ENCODE measurements at places on chromosomes 1 and 21.

DNA sequence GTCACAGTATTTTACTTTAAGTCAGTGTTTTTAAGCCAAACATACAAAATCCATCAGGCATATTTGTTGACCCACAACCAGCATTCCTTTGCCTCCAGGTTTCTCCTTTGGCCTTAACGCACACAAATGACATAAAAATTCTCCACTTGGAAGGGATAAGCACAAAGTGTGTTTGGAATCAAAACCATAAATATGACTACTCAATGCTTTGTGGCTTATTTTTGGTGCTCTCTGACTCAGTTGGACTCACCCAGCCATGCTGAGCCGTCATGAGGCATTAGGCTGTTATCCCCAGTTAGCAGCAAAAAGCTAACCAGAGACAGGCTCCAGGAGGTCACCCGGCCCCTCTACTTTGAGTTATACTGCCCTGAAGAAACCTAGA is 948 bp downstream of the PRUNE1 start:
- H3K4me3 ChIP-seq, result peak overlapping the region; percentile 95
- H3K36me3 ChIP-seq, result peaks cover 25% of the 10 kb centered on the region
- H3K27ac ChIP-seq, result peak overlapping the region; percentile 94

- no peaks in the 10 kb centered on the region for H3K4me1 ChIP-seq
- no peak overlapping the region for H3K27ac ChIP-seq
- peaks cover 70% of the 10 kb centered on the region for H3K36me3 ChIP-seq
- H3K27me3 ChIP-seq, result no peaks in the 10 kb centered on the region
- no peak overlapping the region for H3K4me3 ChIP-seq
- no peak for DNase-seq
Measured at GRCh38 chr1:22529901-22530621, 33.2 kb upstream of the EPHA8 start.

DNA sequence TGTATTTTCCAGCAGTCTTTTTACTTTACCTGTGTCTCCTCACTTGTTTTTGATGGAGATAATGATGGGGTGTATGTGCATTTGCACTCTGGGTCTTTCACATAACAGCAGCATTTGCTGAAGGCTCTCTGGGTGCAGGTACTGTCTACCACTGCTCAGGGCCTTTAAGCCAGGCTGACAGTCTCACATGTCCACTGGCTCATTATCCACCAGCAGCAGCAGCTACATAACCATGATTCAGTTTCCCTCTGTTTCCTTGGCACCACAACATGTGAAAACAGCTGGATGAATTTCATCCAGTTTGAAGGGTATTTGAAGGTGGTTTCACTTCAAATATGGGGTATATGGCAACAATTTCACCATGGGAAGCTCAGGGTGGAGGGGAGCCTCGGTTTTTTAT is 41.2 kb upstream of the ROR1 start:
- no peaks in the 10 kb centered on the region for H3K4me1 ChIP-seq
- no peaks in the 10 kb centered on the region for H3K36me3 ChIP-seq
- no peak for DNase-seq
- no peak overlapping the region for H3K27ac ChIP-seq
- no peak overlapping the region for H3K4me3 ChIP-seq

DNA sequence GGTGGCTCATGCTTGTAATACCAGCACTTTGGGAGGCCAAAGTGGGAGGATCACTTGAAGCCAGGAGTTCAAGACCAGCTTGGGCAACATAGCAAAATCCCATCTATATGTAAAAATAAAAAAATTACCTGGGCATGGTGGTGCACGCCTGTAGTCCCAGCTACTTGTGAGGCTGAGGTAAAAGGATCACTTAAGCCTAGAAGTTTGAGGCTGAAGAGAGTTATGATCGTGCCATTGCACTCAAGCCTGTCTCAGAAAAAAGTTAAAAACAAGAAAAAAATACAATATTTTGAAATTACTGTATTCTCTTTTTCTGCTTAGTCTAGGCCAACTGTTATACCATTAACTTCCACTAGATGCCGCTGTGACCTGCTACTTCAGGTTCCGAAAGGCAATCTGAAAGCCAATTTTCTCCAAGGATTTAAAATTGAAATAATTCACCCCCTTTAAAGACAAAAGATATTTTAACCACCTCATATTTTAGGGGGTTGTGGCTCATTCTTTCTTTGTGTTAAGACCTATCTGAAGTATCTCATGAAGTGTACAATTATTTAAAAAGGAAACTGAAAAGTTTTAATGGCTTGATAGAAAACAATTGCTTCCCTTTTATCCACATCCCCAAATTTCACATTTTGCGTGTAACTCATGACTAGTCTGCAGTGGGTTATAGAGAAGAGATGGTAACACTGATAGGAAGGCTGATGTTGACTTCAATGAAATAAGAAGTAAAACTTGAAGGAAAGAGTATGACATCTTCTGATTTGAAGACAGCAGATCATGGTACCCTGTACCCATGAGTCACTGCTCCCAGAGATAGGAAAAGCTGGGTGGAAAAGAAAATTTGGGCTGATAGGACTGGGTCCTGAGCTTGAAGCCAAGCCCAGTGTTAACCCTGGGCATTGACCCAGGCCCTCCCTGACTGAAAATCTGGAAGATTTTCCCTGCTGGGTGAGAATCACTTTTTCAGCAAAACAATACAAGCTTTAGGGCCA is 24.4 kb upstream of the CLDN14 start:
- H3K4me3 ChIP-seq, result no peak overlapping the region
- no peaks in the 10 kb centered on the region for H3K36me3 ChIP-seq
- no peak overlapping the region for H3K27ac ChIP-seq
- H3K27me3 ChIP-seq, result peaks cover 9% of the 10 kb centered on the region
- no peaks in the 10 kb centered on the region for H3K4me1 ChIP-seq

DNA sequence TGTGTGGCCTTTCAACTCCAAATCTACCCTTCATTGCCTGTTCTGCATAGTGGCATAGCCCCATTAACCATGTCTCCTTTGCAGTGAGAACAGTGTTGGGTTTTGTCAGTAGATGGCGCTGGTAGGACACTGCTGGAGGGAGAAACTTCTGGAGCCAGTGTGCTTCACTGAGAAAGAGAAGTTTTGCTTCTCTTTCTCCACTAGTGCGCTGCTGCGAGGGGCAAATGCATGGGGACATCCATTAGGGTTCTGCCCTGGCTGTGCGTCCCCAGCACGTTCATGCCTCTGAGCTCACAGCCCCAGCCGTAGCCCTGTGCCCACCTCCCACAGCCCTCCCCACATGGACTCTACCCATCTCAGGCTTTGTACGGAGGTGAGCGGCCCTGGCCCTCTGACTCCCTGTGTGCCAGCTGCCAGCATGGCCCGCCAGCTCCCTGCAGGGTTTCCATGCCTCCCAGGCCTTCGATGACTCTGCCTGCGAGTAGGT is 53.1 kb downstream of the RIMS3 start:
- no peaks in the 10 kb centered on the region for H3K27me3 ChIP-seq
- H3K4me1 ChIP-seq, result peaks cover 2% of the 10 kb centered on the region
- no peak overlapping the region for H3K4me3 ChIP-seq
- DNase-seq, result peak; percentile 68

GRCh38 chr1:214439352-214440119 is 111.9 kb downstream of the PTPN14 start:
- H3K27me3 ChIP-seq, result peaks cover 11% of the 10 kb centered on the region
- peak overlapping the region; percentile 91 for H3K27ac ChIP-seq
- no peaks in the 10 kb centered on the region for H3K36me3 ChIP-seq
- DNase-seq, result no peak

Data from activated T-cell treated with anti-CD3 and anti-CD28 coated beads, Interleukin-2, amount 50 U/mL, for 24 hours (primary cell).